ENCODE measurements at places on chromosomes 5 and 9. TPM values are rescaled to one million over a fixed set of nuclear protein-coding genes. Genes with fewer than 3 reads are reported as not detected.

DNA sequence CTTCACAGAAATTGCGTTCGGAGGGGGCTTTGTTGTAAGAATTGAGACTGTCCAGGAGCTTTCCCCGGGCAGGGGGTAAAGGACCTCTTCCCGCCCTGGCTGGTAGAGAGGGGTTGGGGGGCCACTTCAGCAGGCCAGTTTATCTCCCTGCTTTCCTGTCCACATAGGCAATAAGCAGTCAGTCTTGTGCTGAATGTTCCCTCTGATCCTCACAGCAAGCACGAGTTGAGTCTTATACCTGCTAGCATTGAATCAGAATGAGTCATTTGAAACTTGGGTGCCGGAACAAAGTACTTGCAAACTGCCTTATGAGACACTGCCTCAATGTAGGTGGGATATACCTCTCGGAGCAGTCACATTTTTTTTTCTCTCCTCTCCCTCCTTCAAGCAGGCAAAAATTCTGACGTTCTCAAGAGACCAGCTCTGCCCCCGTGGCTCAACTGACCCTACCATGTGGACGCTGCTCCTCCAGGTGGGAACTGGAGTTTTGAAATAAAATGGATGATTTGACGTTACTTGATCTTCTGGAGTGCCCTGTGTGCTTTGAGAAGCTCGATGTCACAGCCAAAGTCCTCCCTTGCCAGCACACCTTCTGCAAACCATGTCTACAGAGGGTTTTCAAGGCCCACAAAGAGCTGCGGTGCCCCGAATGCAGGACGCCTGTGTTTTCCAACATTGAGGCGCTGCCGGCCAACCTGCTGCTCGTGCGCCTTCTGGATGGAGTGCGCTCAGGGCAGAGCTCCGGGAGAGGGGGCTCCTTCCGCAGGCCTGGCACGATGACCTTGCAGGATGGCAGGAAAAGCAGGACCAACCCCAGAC lies 1.3 kb downstream of the SH3RF2 start:
- DNase-seq: peak; percentile 78
- peak overlapping the region; percentile 86 for H3K27ac ChIP-seq
- peaks cover 61% of the 10 kb centered on the region for H3K4me1 ChIP-seq
- H3K4me3 ChIP-seq: peak overlapping the region; percentile 60
- H3K27me3 ChIP-seq: no peaks in the 10 kb centered on the region
- H3K36me3 ChIP-seq: no peaks in the 10 kb centered on the region

- DNase-seq: no peak
- H3K27ac ChIP-seq: no peak overlapping the region
- no peaks in the 10 kb centered on the region for H3K36me3 ChIP-seq
- H3K4me3 ChIP-seq: no peak overlapping the region
- peaks cover 14% of the 10 kb centered on the region for H3K27me3 ChIP-seq
- peaks cover 10% of the 10 kb centered on the region for H3K4me1 ChIP-seq
These were observed 35.2 kb upstream of the LPCAT1 start for GRCh38 chr5:1558944-1559343.

DNA sequence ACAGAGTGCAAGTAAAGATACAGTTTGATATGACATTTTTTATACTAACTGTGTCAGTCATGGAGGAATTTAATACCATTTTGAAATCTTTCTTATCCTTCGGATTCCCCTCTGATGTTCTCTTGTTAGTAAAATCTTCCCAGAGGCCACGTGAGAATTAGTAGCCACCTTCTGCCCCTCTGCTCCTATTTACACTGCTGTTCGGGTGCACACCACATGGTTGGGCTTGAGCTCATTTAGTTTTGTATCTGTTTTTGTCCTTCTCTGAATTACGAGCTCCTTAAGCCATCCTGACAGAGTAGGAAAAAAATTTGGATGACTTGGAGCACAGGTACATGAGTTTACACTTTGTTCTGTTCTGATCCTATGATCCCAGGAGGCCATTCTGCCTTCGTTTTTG lies 109.7 kb downstream of the SV2C start:
- no peak overlapping the region for H3K4me3 ChIP-seq
- DNase-seq: no peak

DNA sequence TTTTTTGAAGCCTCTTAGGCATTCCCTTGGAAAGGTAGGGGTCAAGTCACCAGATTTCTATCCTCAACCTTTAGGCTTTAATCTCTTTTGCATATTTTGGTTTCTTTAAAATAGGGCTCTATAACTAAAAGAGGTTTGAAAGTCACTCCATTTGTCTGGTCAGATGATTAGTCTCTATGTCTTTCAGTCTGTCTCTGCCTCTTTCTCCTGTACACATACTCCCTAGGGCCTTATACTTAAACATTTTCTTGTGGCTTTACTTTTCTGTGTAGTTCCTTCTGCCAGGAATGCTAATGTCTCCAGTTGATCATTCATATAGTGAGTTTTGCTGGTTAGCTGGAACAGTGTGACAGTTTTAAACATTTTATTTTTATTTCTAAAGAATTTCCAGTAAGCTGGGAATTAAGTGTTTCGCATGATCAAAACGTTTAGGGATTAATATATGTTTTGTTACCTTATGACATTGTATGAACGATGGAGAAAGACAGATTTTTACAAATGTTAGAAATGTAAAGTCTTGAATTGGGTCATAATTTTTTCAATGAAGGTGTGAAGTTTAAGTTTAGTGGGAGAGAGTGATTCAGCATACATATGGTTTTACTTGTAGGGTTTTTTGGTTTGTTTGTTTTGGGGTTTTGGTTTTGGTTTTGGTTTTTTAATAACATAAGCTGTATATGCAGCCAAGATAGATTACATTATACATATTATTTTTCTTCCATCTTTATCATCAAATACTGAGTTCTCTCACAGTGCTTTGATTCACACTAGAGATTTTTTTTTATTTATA lies 90.6 kb downstream of the ZCCHC7 start:
- H3K36me3 ChIP-seq: no peaks in the 10 kb centered on the region
- H3K4me3 ChIP-seq: no peak overlapping the region
- DNase-seq: no peak
- no peaks in the 10 kb centered on the region for H3K4me1 ChIP-seq

Gene OGN
- 0.15 TPM for total RNA-seq

Gene PCDHGB6
- 0.22 TPM for total RNA-seq

Gene SMC2
- total RNA-seq: 20.5 TPM

Measured in HCT116 (cell line).